ENCODE measurements at places on chromosomes 13 and 19. TPM values are rescaled to one million over a fixed set of nuclear protein-coding genes. Genes with fewer than 3 reads are reported as not detected.

GRCh38 chr13:98564204-98564603 is 12.7 kb downstream of the STK24 start:
- no peak for DNase-seq
- no peak overlapping the region for H3K4me3 ChIP-seq
- H3K36me3 ChIP-seq, result no peaks in the 10 kb centered on the region
- H3K27me3 ChIP-seq, result no peaks in the 10 kb centered on the region
- H3K27ac ChIP-seq, result no peak overlapping the region

GRCh38 chr13:32008518-32009175 is 22.9 kb upstream of the FRY start:
- H3K36me3 ChIP-seq, result no peaks in the 10 kb centered on the region
- no peak for DNase-seq
- no peak overlapping the region for H3K4me3 ChIP-seq

DNA sequence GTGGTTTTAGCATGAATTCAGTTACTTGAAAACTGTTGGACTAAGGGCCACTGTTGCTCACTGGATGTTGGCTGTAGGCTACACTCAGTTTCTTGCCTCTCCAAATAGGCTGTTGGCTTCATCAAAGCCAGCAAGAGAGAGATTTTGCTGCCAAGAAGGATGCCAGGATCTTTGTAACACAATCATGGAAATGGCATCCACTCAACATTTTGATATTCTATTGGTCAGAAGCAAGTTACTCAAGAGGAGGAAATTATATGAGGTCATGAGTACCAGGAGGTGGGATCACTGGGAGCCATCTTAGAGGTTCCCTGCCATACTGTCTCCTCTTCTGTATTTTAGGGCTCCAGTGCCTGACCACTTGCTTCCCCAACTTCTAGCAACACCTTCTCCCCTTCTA is 30.6 kb downstream of the SYDE1 start:
- DNase-seq, result no peak
- H3K27me3 ChIP-seq, result no peaks in the 10 kb centered on the region
- no peaks in the 10 kb centered on the region for H3K4me1 ChIP-seq
- H3K27ac ChIP-seq, result no peak overlapping the region
- no peaks in the 10 kb centered on the region for H3K36me3 ChIP-seq

DNA sequence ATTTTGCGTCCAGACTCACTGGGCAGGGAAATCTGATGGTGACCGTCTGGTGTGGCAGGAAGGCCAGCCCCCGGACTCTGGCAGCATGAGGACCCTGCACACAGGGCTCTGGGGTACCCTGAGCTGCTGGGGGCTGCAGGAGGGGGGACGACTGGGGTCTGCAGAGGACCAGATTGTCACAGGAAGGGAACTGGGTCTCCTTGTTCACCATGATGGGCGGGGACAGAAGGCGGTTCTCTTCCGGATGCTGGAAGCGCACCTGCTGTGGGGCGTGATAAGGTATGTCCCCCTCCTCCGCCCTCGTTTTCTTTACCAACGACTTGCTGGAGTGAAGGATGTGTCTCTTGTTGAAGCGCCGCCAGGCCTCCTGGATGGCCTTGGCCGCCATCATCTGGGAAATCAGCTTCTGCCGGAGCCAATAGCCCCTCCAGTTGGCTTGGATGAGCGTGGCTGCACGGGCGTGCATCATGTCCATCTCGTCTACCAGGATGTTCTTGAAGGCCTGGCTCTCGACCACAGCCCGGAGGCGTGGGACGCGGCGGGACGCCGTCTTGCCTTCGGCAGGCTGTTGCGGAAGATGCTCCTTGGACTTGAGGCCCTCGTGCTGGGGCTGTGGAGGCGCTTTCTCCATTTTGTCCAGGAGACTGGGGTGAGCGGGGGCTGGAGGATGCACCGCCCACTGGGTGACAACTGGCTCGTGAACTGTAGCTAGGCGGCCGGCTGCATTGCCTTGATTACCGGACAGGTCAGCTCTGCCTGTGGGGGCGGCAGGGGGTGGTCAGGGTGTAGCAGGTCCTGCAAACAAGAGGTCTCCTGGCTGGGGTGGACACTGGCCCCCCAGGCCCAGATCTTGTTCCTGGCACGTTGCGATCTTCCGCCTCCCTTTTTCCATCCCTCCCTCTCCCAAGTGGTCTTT is 7.2 kb downstream of the IQCN start:
- no peak for DNase-seq
- H3K27ac ChIP-seq, result no peak overlapping the region

DNA sequence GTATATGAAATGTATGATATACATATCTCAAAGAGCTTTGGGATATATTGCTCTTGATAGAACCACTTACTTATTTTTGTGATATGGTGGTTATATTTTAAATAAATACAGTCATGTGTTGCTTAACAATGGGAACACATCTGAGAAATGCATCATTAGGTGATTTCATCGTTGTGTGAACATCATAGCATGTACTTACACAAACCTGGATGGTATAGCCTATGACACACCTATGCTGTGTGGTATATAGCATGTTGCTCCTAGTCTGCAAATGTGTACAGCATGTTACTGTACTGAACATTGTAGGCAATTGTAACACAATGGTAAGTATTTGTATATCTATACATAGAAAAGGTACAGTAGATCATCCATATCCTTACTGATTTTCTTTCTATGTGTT is 7.7 kb downstream of the RB1 start:
- no peak for DNase-seq
- no peak overlapping the region for H3K27ac ChIP-seq
- H3K36me3 ChIP-seq, result peaks cover 4% of the 10 kb centered on the region
- no peak overlapping the region for H3K4me3 ChIP-seq

GRCh38 chr19:33240181-33240771 is 14.6 kb upstream of the SLC7A10 start:
- H3K27me3 ChIP-seq, result no peaks in the 10 kb centered on the region
- H3K36me3 ChIP-seq, result no peaks in the 10 kb centered on the region
- H3K27ac ChIP-seq, result no peak overlapping the region
- H3K4me1 ChIP-seq, result no peaks in the 10 kb centered on the region
- H3K4me3 ChIP-seq, result no peak overlapping the region

GRCh38 chr19:30312582-30313352 is 59.4 kb upstream of the ZNF536 start:
- no peak overlapping the region for H3K4me3 ChIP-seq
- DNase-seq, result no peak
- no peaks in the 10 kb centered on the region for H3K4me1 ChIP-seq
- no peaks in the 10 kb centered on the region for H3K36me3 ChIP-seq
- no peak overlapping the region for H3K27ac ChIP-seq

DNA sequence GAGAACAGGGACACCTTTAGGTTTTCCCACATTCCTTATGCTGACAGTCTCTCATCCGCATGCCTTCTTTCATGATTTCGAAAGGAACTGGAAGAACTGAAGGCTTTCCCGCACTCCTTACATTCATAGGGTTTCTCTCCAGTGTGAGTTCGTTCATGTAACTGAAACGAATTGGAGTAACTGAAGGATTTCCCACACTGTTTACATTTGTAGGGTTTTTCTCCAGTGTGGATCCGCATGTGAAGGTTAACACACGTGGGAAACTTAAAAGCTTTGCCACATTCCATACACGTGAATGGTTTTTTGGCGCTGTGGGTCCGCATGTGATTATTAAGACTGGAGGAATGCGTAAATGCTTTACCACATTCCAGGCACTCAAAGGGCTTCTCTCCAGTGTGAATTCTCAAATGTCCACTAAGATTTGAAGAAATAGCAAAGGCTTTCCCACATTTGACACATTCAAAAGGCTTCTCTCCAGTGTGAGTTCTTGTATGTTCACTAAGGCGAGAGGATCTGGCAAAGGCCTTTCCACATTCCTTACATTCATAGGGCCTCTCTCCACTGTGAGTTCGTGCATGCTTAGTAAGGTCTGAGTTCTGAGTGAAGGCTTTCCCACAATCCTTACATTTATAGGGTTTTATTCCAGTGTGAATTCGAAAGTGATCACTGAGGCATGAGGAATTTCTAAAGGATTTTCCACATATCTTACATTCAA is 22.0 kb downstream of the ZNF266 start:
- H3K27me3 ChIP-seq, result no peaks in the 10 kb centered on the region
- no peak overlapping the region for H3K27ac ChIP-seq
- no peaks in the 10 kb centered on the region for H3K4me1 ChIP-seq

DNA sequence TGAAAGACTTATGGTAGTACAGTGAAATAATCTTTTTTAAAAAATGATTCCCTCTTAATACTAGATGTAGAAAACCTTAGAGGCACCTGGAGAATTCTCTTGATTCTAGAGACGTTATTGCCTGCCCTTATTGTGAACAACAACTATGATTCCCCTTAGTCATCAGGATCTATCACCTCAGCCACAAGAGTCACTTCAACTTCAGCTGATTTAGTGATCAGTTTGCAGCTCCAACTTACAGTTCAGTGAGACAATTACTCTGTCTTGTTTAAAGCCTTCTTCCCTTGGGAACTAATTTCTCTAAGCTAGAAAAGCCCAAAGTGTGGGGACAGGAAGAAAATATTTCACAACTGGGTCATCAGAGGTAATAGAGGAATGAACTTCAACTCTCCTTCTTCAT is 254.3 kb upstream of the SLITRK1 start:
- no peak overlapping the region for H3K27ac ChIP-seq
- no peak for DNase-seq
- no peaks in the 10 kb centered on the region for H3K4me1 ChIP-seq
- H3K36me3 ChIP-seq, result no peaks in the 10 kb centered on the region

GRCh38 chr13:73166204-73166603 is 107.4 kb downstream of the KLF5 start:
- no peaks in the 10 kb centered on the region for H3K27me3 ChIP-seq
- no peaks in the 10 kb centered on the region for H3K4me1 ChIP-seq
- H3K27ac ChIP-seq, result no peak overlapping the region
- DNase-seq, result no peak
- no peak overlapping the region for H3K4me3 ChIP-seq

Gene TMEM255B
- total RNA-seq, result not detected

Gene SLITRK1
- not detected for total RNA-seq

Gene CYP4F8
- not detected for total RNA-seq

Gene APOC4
- not detected for total RNA-seq
